NCI-H446 treated with DMSO at 0.1 percent for 48 hours (cell line): ENCODE measurements at places on chromosomes 4 and X.

GRCh38 chrX:155070038-155070437 lies 898 bp downstream of the CMC4 start:
- DNase-seq = no peak

DNA sequence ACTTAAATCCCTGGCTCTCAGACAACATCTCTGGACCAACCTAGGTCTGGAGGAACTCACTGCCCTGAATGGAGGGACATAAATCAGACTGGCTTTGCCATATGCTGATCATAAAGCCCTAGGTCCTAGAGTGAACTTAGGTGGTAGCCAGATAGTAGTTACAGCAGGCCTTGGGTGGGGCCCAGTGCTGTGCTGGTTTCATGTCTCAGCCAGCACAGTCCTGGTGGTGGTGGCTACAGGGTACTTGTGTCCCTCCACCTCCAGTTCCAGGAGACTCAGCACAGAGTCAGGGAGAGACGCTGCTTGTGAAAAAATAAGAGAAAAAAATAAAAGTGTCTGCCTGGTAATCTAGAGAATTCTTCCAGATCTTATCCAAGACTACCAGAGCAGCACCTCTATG lies 40.3 kb downstream of the GSX2 start:
- DNase-seq = no peak

GRCh38 chrX:131010186-131010585 lies 48.0 kb upstream of the ARHGAP36 start:
- DNase-seq = no peak

DNA sequence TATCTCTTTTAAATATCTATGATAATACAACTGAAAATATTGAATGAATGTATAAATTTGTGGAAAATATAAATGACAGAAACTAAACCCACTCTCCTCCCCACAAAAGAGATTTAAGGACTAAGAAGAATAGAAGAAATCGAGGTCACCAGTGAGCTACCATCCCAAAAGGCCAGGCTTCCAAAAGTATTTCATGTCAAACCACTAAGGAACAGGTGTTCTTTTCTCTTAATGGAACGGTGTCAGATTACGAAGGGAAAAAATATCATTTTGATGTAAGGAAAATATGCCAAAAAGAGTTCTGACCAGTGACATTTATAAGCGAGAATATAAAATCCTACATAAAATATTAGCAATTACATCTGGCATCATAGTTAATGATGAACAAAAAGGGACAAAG lies 13.6 kb upstream of the TCEAL4 start:
- DNase-seq = no peak

DNA sequence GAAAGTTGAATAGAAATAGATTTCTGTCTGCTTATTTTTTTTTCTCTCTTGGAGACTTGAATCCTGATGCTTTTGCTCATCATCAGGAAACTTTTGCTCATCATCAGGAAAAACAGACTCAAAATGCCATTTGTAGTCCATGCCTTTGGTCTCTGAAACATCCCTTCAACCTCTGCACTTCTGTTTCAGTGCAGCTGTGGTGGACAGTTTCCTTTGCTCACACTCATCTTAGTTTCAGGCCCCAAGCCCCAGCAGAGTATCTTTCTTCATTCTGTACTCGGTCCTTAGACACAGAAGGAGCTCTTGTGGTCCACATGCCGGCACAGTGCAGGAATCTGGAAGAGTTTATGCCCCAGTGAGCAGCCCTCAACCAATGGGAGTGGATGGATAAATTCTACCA lies 337.9 kb downstream of the PPP3CA start:
- no peak for DNase-seq

GRCh38 chr4:185036019-185036418 lies 17.7 kb downstream of the HELT start:
- no peak for DNase-seq

DNA sequence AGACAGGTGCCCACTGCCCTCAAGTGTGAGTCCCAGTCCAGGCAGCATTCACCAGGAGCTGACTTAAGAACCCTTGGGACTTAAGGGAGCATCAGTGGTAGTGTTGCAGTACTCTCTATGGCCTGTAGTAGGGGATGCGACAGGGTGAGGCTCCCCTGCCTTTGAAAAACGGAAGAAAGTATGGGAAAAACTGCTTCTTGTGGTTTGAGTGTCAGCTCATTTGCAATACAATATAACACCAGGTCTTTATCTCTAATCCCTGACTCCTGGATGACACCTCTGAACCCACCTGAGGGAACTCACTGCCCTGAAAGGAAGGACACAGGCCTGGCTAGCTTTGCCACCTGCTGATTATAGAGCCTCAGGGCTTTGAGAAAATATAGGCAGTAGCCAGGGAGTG lies 176.0 kb downstream of the SMARCA1 start:
- no peak for DNase-seq
